ENCODE measurements at places on chromosomes 5 and 9. TPM values are rescaled to one million over a fixed set of nuclear protein-coding genes. Genes with fewer than 3 reads are reported as not detected.

Gene SREK1IP1
- total RNA-seq: 8.7 TPM

Gene SMIM33
- not detected for total RNA-seq

- DNase-seq: no peak
Observed at GRCh38 chr9:89212171-89212570, 33.6 kb upstream of the SHC3 start.

Gene TAF11L5
- total RNA-seq: not detected

DNA sequence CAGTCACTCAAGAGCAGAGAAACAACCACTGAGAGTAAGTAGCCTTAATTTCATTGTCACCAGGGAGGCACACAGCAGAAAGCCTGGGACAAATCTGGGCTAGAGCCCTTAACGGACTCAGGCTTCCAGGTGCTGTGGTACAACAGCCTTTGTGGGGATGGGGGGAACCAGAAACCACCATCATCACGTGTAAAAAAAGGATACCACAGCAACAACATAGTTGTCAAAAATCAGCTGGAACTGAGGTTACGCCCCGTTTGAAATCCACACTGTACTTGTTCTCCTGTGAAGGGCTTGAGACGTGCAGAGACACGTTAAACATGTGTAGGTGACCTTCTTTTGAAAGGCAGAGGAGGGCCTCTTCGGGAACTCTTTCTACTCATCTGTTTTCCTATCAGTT lies 16.6 kb upstream of the PLPP1 start:
- no peak for DNase-seq

- peak; percentile 66 for DNase-seq
Observed at GRCh38 chr9:119289740-119290433, 79.3 kb downstream of the BRINP1 start.

- no peak for DNase-seq
Observed at GRCh38 chr9:114899461-114899860, 30.9 kb downstream of the TNFSF8 start.

DNA sequence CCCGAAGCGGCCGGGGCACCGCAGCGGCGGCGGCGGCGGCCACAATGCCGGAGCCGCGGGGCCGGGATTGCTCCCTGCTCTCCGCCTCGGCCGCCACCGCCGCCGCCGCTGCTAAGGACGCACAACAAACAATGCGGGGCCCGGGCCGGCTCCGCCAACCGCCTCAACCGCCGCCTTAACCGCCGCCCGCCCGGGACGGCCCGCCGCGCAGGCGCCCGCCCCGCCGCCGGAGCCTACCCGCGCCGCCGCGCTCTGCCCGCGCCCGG lies 254 bp downstream of the STRBP start:
- no peak for DNase-seq

- peak; percentile 96 for DNase-seq
Observed at GRCh38 chr5:172420235-172420939, 33.9 kb downstream of the SH3PXD2B start.

Gene TTC16
- total RNA-seq: not detected

DNA sequence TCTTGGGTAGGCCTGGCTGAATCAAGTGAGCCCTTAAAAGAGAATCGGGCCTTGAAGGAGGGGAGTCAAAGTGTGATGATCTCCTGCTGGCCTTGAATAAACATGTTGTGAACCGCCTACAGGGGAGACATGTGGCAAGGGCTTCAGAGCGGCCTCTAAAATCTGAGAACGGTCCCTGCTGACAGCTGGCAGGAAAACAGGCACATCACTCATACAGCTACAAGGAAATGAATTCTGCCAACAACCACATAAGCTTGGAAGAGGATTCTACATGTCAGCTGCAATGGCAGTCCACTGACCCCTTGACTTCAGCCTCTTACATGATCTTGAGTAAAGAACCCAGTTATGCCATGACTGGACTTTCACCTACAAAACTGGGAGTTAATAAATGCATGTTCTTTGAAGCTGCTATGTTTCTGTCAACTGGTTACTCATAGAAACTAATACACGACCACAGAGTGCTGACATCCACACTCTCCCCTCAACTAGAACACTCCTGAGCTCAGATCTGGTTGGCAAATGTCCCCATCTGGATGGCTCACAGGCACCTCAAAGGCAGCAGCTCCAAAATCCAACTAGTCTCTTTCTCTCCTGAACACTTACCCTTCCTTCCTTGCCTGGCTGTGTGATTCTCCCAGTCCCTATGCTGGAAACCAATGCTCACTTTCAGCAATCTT lies 333.1 kb downstream of the ASTN2 start:
- no peak for DNase-seq

- no peak for DNase-seq
Observed at GRCh38 chr9:7967851-7968250, 168.3 kb upstream of the DMAC1 start.

Gene PCDHGA5
- total RNA-seq: 0.51 TPM

DNA sequence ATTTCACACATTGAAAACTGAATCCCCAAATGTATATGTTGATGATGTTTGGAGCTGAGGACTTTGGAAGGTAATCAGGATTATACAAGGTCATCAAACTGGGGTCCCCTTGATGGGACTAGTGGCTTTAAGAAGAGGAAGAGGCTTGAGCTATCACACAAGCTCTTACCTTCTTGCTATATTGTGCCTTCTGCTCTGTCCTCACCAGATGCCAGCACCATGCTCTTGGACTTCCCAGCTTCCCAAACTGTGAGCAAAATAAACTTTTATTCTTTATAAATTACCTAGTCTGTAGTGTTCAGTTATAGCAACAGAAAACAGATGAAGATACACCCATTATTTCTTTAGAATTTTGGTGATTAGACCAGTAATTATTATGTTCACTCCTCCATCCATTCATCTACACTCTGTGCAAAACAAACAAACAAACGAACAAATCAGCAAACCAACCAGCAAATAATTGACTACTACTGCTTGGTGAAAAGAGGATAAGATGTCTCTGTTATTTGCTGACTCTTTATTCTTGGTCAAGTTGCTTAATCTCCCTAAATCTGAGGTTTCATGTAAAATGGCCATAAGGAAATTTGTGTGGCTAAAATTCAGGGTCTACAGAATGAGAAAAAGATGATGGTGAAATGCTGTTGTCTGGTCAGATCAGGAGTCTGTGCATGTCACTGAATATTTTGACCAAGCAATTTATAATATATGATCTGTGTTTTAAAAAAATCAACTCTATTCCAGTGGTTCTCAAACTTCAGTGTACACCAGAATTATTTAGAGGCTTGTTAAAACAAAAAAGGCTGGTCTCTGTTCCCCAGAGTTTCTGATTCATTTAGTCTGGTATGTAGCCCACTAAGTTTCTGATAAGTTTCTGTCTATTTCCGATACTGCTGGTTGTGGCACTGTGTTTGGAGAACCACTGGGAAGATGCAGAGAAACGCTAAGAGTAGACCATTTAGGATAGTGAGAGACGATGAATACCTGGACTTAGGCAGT lies 854.1 kb downstream of the MAT2B start:
- DNase-seq: no peak

- DNase-seq: no peak
Observed at GRCh38 chr5:157303667-157304327, 37.9 kb downstream of the CYFIP2 start.

DNA sequence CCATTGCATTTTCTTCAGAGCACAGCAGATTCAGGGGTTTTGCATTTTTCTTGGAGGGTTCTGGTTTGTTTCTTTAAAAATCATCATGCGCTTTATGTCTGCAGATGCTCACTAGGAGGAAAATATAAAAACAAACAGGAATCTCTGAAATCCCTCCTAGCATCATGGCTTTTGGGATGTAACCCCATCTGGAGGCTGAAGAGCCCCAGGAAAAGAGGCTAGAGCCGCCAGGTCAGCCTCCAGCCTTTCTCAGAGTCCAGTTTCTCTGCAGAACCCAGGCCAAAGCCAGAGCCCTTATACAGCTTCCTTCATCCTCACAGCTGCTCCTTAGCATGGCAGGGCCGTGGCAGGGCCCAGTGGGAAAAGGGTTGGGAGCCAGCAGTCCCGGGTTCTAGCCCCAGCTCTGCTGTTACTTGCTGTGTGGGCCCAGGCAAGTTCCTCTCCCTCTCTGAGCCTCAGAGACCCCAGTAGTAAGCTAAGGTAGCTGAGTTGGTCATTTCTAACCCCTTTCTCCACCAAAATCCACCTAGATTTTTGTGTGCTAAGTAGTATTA lies 62.1 kb downstream of the PAX5 start:
- no peak for DNase-seq

Gene COL23A1
- total RNA-seq: 3.4 TPM

DNA sequence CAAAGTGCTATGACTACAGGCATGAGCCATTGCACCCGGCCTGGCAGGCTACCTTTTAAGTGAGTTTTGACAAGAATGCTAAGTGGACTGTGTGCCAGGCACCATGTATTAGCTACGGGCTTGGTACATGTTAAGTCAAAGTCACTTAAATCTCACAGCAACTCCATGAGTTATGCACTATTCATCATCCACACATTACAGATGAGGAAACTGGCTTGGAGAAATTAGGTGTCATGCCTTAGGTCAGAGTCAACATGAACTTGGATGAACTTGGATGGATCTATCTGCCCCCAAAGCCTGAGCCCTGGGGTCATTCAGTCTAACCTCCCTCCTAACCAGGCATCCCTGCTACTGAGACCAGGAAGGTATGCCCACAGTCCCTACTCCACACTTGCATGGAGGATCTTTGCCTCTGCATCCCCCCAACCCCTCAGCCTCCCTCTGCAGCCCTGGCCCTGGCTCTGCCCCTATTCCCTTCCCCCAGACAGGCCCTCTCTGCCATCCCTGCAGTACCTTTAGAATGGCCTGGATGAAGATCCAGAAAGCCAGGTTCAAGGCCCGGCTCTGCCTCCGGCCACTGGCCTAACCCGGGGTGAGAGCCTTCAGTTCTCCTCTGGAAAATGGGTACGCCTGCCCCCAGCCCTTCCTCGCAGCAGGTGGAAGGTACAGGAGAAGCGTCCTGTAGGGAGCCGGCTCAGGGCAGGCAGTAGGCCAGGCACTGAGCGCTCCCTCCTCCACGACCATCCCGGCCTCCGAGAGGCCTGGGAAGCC lies 685 bp upstream of the ADGRD2 start:
- DNase-seq: no peak

- DNase-seq: no peak
Observed at GRCh38 chr5:151480384-151481293, 33.2 kb downstream of the SLC36A1 start.

- DNase-seq: no peak
Observed at GRCh38 chr5:172245703-172246125, 37.9 kb downstream of the UBTD2 start.

- no peak for DNase-seq
Observed at GRCh38 chr5:37989884-37990283, 150.0 kb upstream of the GDNF start.

Gene WWC1
- 23.5 TPM for total RNA-seq

Gene KIAA0825
- total RNA-seq: 2.3 TPM
